Calu3 (cell line): ENCODE measurements at places on chromosomes 1 and 21.
A peak's percentile ranks its signal among the peaks of the same experiment; 100 is the strongest.

- no peak overlapping the region for H3K4me3 ChIP-seq
- H3K4me1 ChIP-seq = peaks cover 13% of the 10 kb centered on the region
- no peak overlapping the region for H3K27ac ChIP-seq
- H3K27me3 ChIP-seq = peaks cover 97% of the 10 kb centered on the region
Observed at GRCh38 chr1:18649693-18650370, 19.2 kb downstream of the PAX7 start.

DNA sequence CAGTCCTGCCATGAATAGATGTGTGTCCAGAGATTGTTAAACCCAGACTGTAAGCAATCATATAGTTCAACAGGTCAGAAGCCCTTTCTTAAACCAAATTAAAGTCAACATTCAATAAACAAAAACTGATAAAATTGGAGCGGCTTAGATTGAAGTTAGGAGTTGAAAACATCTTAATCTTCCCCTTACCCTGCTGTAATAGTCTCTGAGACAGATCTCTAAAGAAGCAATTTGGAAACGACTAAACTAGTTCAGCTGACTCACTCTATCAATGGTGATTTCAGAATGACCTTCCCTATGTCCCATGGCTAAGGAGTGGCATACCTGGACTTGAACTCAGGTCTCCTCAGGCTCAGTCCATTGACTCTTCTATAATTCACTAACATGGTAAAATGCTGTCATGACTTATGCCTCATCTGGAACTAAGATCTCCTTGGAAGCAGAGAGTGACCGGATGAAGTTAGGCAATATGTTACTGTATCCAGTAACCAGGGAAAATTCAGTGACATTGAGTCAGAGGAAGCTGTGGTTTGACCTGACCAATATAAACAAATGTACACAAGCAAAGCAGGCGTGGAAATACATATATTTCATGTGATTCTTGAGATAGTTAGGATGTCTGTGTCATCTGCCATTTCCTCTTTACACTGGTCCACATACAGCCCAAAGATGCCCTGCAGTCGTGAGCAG is 30.1 kb downstream of the SGIP1 start:
- no peaks in the 10 kb centered on the region for H3K27me3 ChIP-seq
- H3K4me1 ChIP-seq = peaks cover 29% of the 10 kb centered on the region
- H3K27ac ChIP-seq = peak overlapping the region; percentile 92
- peak; percentile 32 for DNase-seq
- peaks cover 19% of the 10 kb centered on the region for H3K36me3 ChIP-seq
- no peak overlapping the region for H3K4me3 ChIP-seq

DNA sequence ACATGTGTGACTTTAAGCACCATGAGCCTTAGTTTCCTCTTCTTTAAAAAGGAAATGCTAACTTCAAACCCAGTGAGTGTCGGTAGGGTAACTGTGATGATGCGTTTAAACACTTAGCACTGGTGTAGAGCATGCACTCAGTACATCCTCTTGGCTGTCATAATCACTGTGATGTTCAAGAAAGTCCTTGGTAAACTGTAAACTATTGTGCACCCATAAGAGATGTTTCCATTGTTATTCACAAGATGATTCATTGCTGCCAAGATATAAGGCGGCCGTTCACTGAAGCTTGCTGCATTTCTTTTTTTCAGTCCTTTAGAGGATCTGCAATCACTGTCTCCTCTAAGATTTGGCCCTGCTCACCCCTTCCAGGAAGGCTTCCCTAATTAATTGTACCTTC is 61.8 kb upstream of the DAB1 start:
- H3K36me3 ChIP-seq = no peaks in the 10 kb centered on the region
- DNase-seq = no peak
- H3K4me1 ChIP-seq = no peaks in the 10 kb centered on the region
- no peak overlapping the region for H3K4me3 ChIP-seq
- no peak overlapping the region for H3K27ac ChIP-seq
- no peaks in the 10 kb centered on the region for H3K27me3 ChIP-seq

DNA sequence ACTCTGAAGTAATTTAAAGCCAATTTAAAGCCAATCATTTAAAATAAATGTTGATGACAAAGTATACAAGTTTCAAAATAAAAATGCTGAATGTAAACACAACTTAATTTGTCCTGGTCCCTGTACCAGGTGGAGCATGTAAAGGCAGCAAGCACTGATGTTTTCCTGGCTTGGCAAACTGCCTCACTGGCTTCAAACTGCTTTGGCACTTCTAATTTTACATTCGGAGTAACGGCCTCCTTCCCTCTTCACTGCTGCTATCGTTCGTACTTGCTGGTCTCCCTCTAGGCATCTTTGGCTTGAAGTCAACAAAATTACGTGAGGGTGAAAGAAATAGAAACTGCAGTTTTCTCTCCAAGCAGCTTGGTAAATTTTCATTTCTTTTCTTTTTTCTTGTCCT is 287.9 kb downstream of the LTN1 start:
- no peak overlapping the region for H3K4me3 ChIP-seq
- H3K36me3 ChIP-seq = no peaks in the 10 kb centered on the region
- no peaks in the 10 kb centered on the region for H3K27me3 ChIP-seq
- no peaks in the 10 kb centered on the region for H3K4me1 ChIP-seq
